ENCODE measurements at places on chromosomes 6 and 20.

- no peak for ATAC-seq
Measured at GRCh38 chr6:158032354-158032733, 50.7 kb downstream of the SYNJ2 start.

DNA sequence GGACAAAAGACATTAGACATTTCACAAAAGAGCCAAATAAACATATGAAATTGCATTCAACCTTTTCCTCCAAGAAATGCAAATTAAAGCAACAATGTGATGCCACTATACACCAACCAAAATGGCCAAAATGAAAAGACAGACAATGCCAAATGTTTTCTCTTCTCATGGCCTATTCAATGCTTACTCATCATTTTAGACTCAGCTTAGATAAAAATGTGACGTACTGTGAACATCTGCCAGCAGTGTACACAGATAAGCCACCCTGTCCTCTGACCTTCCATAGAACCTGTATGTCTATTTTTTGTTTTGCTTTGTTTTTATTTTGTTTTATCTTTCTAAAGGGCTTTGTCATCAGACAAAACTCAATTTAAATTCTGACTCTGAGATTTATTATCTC is 385.2 kb downstream of the FRK start:
- ATAC-seq = no peak

DNA sequence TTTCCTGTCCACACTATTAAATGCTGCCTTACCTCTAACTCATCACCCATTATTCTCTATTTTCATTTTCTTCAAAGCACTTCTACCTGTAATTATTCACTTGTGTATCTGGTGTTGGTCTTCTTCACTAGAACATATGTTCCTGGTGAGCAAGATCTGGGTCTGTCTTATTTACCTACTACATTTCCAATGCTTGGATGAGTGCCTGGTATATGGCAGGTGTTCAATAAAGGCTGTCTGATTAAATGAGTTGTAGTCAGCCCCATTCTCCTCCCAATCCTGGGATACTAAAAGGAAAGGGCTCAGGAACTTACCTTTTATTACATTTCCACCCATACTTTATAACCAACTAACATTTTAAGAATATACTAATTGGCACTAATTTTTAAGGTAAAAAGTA is 61.0 kb downstream of the CEP162 start:
- no peak for ATAC-seq

GRCh38 chr6:26544473-26544872 is 6.3 kb downstream of the HMGN4 start:
- ATAC-seq = no peak

GRCh38 chr6:149484733-149485700 is at the start of gene ZC3H12D:
TSS of gene ZC3H12D (minus strand) at chr6:149485014. CDS start at chr6:149474543, 10,471 bp downstream.
- peak; percentile 40 for ATAC-seq

DNA sequence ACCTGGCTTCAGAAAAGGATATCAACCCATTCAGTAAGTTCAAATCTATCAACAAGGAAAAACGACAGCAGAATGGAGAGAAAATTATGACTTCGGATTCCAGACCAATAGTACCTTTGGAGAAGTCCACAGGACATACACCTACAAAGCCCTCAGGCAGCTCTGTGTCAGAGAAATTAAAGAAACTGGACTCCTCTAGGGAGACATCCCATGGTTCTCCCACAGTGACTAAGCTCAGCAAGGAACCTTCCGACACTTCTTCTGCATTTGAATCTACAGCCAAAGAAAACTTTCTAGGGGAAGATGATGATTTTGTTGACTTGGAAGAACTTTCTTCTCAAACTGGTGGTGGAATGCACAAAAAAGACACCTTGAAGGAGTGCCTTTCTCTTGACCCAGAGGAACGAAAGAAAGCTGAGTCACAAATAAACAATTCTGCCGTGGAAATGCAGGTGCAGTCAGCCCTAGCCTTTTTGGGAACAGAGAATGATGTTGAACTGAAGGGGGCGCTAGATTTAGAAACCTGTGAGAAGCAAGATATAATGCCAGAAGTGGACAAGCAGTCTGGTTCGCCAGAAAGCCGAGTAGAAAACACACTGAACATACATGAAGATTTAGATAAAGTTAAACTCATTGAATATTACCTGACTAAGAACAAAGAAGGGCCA is 67.4 kb upstream of the HINT3 start:
- no peak for ATAC-seq

- no peak for ATAC-seq
Measured at GRCh38 chr6:80541181-80541580, 434.7 kb downstream of the BCKDHB start.

DNA sequence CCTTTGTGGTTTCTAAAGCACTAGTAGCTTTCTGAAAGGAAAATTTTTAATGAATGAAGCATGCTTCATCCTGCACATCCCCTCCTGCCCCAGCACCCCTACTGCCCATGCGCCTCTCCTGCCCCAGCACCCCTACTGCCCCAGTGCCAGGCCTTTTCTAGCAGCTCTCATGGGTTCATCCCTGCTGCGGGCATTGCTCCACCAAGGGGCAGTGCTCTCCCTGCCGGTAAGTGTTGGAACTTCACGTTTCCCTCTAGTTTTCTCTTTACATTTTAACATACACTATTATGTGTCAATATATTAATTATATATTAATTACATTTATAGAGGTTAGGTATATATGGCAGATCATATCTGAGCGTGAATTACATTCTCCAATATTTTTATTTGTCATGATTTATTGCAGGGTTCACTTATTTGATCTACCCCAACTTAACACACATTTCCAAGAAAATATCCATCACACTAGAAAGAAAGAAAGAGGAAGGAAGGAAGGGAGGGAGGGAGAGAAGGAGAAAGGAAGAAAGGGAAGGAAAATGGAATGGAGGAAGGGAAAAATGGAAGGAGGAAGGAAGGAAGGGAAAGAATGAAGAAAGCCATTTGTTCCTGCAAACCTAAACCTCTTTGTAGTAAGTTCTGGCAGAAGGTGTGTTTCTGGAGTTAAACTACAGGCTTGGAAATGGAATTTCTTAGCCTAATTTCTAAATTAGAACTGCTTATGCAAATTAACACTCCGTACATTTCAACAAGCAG is 46.8 kb downstream of the CEP43 start:
- no peak for ATAC-seq

GRCh38 chr6:39088331-39088730 is 26.7 kb downstream of the SAYSD1 start:
- peak; percentile 87 for ATAC-seq

DNA sequence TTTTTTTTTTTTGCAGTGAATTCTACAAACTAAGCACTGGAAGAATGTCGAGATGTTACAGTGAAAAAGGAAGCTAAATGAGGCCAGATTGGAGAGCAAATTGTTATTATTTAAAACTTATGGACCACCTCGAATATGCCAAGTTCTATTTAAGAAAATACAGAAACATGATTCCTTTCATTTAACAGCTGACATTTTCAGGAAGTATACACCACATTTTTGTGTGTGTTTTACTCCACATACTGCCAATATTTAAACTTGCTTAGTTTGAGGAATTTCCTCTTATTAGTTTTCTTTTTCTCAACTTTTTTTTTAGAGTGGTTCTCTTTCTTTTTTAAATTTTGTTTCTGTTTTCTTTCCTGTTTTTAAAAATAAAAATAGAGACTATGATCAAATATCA is 37.0 kb upstream of the GCLC start:
- ATAC-seq = no peak

DNA sequence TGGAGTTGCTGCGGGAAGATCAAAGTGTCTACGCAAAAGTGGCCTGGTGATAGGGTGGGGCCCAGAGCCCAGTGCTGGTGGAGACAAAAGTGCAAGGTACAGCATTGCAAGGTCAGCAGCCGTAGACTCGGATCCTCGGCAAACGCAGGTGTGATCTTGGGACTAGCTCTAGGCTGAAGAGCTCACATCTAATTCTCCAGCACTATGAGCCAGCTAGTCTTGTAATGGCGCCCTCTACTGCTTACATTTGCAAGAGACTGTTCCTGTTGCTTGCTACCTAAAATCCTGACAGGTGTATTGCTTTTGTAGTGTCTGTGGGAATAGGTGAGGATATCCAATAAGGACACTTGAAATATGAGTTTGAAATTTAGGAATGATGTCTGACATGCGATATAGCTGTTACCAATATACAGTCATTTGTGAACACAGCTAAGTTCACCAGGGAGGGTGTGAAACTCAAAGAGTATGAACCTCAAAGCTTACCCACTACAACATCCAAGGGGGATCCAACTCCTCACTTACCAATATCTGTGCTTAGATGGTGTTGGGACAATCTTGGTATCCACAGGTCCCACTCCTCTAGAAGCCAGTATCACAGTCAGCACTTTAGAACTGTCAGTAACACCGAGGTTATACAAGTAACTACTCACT is 58.4 kb downstream of the PDE7B start:
- no peak for ATAC-seq

DNA sequence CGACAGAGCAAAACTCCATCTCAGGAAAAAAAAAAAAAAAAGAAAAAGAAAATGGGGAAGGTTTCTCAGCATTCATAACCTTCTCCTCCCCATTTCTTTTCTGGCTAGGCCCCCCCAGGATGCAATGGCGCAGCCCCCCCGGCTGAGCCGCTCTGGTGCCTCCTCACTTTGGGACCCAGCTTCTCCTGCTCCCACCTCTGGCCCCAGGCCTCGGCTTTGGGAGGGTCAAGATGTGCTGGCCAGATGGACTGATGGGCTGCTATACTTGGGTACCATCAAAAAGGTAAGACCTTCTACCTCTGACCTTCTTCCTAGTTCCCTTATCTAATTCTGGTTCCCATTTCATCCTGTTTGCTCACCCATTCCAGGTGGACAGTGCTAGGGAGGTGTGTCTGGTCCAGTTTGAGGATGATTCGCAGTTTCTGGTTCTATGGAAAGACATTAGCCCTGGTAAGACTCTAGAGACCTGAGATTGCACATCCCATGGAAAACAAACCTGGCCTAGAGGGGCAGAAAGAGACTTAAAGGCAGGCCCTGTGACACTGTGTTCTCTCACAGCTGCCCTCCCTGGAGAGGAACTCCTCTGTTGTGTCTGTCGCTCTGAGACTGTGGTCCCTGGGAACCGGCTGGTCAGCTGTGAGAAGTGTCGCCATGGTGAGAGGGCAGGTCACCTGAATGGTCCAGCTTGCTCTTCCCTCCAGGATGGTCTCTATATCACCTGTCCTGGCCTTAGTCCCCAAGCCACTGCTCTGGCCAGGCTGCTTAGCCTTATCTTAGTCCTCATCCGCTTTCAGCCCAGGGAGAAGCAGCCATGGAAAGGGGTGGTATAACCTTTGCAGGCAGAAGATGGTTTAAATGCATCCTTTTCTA is 1.6 kb downstream of the PHF1 start:
- no peak for ATAC-seq

DNA sequence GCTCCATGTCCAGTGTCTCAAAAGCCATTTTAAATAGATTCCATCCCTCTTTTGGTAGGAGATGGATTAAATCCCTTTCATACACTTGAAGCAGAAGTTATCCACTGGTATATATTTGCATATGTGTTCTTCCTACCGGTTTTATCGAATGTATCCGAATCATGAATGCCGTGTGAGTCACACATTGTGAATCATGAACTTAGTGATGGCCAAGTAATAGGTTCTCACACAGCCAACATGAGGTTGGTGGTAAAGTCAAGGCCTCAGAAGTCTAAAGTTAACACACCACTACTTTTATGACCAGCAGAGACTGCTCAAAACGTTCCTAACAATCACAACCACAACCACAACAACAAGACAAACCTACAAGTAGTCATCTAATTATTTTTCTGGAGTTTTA is 345.5 kb downstream of the THBS2 start:
- ATAC-seq = no peak

DNA sequence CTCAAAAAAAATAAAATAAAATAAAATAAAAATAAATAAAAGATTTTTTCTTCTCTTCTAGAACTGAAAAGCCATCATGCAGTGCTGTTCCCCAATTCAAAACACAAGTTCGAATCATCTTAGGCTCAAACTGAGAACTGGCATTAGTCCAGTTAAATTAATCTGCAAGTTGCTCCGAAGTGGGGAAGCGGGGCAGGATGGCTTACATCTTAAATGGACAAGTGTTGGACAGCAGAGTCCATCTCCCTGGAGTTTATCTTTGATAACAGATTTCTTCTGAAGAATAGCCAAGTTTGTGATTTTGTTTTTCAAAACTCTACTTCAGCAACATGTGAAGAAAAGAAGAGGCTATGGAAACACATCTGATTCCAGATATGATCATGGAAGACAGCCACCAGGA is 111.3 kb upstream of the ASF1A start:
- ATAC-seq = no peak

Data from gastroesophageal sphincter (tissue), 4 donors.